ENCODE measurements at places on chromosomes 12 and 14.
A peak's percentile ranks its signal among the peaks of the same experiment; 100 is the strongest.

GRCh38 chr12:12612358-12612757 lies 682 bp downstream of the CREBL2 start:
- peak; percentile 25 for DNase-seq

DNA sequence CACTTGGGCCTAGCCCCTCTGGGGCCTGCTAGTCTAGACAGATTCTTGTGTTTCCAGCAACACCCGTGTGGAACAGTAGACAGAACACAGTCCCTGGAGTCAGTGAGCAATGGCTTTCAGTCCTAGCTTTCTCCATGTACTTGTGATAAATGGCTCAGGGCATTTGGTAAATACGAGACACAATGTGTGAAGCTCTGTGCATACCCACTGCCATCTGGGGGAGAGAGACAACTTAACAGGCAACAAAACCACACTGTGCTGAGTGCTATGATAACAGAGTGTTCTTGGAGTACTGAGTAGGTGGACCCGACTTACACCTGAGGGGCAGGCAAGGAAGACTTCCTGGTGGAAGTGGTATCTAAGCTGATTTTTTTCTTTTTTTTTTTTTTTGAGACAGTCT lies 86.3 kb upstream of the TBX3 start:
- no peak for DNase-seq

- DNase-seq: peak; percentile 8
Measured at GRCh38 chr14:25431211-25432076, 381.5 kb upstream of the STXBP6 start.

- DNase-seq: no peak
Measured at GRCh38 chr12:12353807-12354206, 3.1 kb upstream of the BORCS5 start.

DNA sequence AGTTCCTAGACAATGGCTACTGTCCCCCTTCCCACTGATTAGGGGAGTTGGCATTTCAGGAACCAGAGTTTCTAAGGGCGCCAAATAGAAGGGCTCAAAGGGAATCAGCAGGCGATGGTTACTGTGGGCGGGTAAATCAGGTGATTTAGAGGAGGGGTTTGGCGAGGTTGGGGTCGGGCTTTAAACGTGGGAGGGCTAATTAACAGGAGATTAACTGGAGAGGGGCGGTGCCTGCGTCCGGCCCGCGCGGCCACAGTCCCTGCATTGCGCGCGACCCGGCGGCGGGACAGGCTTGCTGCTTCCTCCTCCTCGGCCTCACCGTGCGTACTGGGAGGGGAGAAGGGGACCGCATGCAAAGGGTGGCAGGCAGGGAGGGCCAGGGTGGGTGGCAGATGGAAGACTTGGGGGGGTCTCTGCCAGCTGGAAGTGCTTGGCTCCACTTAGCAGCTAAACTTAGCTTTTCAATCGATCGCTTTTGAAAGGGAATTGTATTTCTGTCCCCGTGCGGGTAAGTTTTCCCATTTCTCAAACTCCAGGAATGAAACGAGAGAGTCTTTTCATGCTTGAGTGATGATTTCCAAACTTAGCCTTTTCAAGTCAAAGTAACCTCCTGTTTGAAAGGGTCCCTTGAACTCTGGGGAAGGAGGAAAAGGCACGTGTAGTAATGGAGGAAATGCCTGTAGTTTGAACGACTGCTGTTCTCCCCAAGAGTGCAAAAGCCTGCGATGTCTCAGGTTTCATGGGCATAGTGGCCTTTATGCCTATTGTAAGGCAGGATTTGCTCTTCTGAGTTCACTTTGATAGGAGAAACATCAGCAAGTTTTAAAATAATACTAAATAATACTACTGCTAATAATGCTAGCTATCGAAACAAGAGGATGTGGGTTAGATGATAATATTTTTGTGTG lies at the start of gene MGST1:
Gene MGST1, plus strand, starts transcription at position 255 of the 908 bp plus-strand sequence. CDS start 6,608 bp downstream, outside the sequence.
- DNase-seq: no peak

- DNase-seq: no peak
Measured at GRCh38 chr14:105700622-105701288, 174.4 kb downstream of the TMEM121 start.

DNA sequence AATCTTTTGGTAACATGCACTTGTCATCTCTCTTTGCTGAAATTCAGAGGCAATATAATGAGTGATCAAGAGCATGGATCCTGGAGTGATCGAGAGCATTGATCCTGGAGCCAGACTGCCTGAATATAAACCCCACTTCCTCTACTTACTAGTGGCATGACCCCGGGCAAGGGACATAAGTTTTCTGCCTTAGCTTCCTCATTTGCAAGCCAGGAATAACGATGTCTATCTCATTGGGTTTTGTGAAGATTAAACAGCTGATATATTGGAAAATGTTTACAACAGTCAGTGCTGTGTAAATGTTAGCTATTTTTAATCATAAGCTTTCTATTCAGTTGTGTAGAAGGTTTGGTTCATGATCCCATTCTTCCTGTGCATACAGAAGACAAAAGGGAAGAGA lies 2.4 kb upstream of the CSRNP2 start:
- DNase-seq: no peak

GRCh38 chr14:75976826-75977581 lies 4.8 kb downstream of the TGFB3 start:
- no peak for DNase-seq

DNA sequence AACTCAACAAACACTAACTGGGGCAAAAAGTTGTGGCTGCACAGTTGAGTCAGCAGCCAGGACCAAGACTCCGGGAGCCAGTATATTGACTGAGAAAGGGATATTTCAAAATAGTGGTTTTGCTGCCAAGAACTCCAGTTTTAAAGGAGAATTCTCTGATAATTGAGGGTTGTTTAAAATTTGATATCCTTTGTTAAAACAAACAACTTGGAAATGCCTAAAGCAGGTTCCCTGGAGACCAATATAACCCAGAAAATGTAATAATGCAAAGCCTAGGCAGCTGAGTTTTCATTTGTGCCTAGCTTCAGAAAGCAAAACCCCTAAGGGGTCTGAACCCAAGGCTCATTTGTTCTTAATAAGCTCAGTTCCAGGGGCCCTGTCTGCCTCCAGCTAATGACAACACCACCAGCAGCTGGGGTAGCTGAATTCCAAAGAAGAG lies 311.7 kb upstream of the CCDC196 start:
- no peak for DNase-seq

- no peak for DNase-seq
Measured at GRCh38 chr12:124730455-124730932, 133.2 kb downstream of the SCARB1 start.

DNA sequence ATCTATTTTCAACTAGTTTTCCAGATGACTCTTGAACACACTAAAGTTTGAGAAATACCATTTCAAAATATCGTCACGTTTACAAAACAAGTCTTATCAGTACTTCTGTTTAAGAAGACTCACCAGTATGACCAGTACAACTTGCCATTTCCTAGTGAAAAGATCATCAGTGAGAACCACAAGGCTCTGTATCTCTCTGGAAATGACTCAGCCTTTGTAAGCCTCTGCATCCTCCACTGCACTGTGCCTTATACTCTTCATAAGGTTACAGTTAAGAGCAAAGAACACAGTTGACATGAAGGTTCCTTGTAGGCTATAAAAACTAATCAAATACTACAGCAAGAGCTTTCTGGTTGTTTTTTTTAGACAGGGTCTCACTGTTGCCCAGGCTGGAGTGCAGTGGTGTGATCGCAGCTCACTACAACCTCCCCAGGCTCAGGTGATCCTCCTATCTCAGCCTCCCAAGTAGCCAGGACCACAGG lies 5.7 kb upstream of the VTI1B start:
- no peak for DNase-seq

DNA sequence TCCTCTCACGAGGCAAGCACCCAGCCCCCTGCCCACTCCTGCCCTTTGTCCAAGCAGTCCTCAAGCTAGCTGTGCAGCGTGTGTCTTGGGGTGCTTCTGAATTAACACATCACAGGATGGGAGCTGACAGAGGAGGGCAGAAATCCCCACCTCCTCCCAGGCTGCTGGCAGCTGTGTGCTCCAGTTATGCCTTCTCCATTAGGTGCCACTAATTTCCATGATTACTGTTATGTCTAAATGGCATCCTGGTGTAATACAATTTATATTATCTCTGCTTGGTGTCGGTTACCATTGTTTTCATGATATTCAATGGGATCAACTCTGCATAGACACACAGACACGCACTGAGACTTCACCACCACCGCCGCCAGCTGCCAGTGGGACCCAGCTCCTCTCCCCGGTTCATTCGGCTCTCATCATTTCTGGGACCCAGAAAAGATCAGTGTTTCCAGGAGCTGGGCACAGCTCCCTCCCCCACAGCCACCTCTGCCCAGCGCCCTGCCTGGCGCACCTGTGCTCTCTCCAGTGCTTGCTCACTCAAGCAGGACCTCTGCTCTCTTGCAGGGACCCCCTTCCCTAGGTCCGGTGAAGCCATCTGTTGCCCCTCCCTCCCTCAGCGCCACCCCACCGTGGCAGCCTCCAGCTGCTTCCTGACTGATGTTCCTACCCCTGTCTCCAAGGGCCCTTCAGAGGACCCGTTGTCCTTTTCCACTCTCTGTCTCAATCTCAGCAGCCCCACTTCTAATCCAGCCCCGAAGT lies 167.5 kb upstream of the FKBP4 start:
- DNase-seq: no peak

GRCh38 chr12:119835068-119835467 lies 42.1 kb downstream of the CIT start:
- DNase-seq: no peak

DNA sequence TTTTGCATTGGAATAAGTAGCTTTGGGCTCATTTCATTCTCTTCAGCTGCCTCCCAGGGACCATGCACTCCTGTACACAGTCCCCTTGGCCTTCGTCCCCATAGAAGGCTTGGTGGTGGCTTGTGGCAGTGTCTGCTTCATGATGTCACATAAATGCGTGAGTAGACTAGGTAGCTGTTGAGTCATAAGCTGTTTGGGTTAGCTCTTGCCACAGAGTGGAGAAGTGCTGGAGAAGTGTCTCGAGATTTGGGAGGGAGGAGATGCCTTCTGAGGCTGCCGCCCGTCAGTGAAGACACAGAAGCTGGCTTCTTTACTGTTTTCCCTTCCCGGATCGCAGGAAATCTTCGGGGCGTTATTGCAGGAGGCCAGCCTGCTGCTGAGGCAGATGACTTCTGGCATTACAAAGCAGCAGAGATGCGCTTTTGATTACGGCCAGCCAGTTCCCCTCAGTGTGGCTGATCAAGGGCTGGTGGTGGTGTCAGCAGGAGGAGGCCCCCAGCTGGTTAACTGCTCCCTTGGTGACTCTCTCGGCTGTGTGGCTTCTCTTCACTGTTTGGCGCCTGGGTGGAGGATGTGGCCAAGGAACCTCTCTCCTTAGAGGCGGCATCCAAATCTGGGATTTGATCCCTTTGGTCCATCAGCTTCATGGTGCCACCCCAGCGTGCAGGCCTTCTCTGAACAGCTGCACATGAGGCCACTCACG lies 67.6 kb downstream of the AACS start:
- no peak for DNase-seq

DNA sequence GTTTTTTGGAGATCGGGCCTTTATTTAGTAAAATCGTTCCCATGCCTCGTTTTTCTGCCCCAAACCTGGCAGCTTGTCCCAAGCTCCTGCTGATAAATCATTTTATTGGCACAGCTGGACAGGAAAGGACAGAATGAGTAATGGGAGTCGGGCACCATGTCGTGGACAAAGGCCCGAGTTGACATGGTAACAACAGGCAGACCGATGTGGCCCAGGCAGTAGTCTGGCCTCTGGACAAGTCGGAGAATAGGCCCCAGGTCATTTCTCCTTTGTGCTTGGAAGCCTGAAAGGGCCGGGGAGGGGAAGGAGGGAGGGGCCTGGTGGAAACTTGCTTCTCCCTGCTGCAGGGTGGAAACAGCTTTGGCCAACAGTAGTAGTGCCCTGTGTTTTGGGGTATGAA lies 234.9 kb downstream of the SUDS3 start:
- DNase-seq: no peak

- DNase-seq: no peak
Measured at GRCh38 chr12:105198961-105199360, 37.0 kb downstream of the APPL2 start.

- no peak for DNase-seq
Measured at GRCh38 chr12:118999107-118999506, 17.8 kb downstream of the SRRM4 start.

DNA sequence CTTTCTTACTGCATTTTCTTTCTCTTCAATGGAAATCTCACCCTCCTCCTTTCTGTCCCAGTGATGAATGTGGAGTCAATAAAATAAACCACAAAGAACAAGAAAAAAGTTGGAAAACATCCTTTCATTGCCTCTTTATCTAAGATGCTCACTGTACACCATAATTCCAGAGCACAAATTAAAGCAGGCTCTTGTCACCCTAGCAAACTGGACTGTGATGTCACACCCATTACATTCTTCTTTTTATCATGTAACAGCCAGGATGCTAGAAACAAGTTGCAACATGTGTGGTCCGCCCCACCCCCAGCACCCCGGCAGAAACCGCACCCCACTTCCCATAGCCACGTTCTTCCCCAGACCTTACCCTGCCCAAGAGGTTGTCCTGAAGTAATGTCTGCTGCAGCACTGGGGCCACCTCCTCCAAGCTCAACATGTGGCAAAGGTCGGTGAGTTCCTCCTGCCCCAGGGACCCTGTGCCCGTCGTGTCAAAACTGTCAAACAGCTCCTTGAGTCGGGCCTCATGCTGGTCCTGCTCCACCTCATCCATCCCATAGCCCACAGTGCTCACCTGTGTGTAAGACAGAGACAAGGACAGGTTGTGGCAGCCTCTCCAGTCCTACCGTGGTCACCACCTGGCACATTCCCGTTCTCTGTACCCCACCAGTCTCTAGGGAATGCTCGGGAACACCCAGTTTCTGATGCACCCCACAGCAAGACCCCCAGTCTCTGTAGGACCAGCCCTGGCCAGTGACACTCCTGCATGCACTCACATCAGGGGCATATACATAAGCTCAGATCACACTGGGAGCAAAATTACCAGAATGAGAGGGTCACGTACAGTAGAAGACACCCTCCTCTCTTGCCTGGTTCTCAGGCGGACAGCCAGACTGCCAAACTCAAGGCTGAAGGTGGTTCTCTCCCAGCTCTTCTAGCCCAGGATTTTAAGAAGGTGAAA lies 9.2 kb downstream of the NIN start:
- DNase-seq: no peak

GRCh38 chr12:115574826-115575225 lies 702.7 kb downstream of the MED13L start:
- no peak for DNase-seq

- no peak for DNase-seq
Measured at GRCh38 chr12:107873223-107873622, 98.7 kb downstream of the ASCL4 start.

- DNase-seq: no peak
Measured at GRCh38 chr12:98691351-98691750, 46.3 kb downstream of the APAF1 start.

GRCh38 chr14:75783184-75783583 lies 122.1 kb downstream of the TTLL5 start:
- DNase-seq: no peak

DNA sequence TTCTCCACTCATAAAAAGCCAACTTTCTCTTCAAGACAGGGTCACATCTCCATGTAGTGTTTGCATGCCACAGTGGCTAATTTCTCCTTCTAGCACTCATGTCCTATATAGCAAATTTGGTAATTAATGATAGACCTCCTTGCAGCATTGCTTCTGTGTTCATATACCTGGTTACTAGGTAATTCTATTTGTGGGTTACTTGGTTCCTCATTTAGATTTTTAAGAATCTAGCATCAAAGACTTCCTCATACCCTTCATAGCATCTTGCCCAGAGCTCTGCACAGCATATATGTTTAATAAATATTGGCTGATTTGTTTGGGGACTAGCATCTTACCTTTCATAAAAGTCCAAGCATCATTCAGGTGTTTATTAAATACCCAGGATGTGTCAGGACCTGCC lies 152.1 kb downstream of the DUSP6 start:
- DNase-seq: no peak

- DNase-seq: no peak
Measured at GRCh38 chr12:72546106-72546505, 273.9 kb downstream of the TRHDE start.

All from NCI-H446 (cell line).